Activated naive CD8-positive, alpha-beta T cell treated with anti-CD3 and anti-CD28 coated beads for 36 hours (primary cell): ENCODE measurements at places on chromosomes 1 and 21.

GRCh38 chr1:245099401-245099800, 55.4 kb upstream of the KIF26B start:
- no peak overlapping the region for H3K27ac ChIP-seq
- H3K4me1 ChIP-seq = no peaks in the 10 kb centered on the region
- H3K27me3 ChIP-seq = no peaks in the 10 kb centered on the region

DNA sequence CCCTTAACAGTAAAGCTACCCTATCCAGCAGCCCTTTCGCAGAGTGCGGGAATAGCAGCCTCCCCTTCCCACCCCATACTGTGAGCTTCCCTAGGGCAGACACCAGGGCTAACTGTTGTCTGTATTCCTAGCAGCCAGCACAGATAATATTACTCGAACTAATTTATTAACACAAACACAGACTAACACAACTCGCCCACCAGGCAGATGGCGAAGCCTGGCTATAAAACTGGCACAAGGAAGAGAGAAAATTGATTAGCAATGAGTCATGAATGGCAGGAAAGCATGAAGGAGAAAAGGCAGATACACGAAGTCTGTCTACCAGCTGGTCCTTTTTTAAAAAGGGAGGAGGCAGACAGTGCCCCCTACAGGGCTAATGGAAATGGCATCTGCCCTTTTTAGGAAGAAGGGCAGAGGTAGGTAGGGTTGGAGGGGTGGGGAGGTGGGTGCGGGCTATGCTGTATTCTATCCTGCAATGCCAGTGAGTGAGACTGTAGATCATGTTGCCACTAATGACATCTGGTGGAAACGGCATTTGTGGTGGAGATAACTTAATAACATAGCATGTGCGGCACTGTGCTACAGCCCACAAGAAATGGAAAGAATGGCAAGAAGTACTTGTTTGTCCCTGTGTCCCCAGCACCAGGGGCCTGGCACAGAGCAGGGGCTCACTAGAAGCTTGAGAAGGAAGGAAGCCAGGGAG, 30.6 kb upstream of the CTPS1 start:
- no peak overlapping the region for H3K4me3 ChIP-seq
- peaks cover 32% of the 10 kb centered on the region for H3K27me3 ChIP-seq
- H3K27ac ChIP-seq = no peak overlapping the region
- no peaks in the 10 kb centered on the region for H3K36me3 ChIP-seq
- peaks cover 8% of the 10 kb centered on the region for H3K4me1 ChIP-seq

DNA sequence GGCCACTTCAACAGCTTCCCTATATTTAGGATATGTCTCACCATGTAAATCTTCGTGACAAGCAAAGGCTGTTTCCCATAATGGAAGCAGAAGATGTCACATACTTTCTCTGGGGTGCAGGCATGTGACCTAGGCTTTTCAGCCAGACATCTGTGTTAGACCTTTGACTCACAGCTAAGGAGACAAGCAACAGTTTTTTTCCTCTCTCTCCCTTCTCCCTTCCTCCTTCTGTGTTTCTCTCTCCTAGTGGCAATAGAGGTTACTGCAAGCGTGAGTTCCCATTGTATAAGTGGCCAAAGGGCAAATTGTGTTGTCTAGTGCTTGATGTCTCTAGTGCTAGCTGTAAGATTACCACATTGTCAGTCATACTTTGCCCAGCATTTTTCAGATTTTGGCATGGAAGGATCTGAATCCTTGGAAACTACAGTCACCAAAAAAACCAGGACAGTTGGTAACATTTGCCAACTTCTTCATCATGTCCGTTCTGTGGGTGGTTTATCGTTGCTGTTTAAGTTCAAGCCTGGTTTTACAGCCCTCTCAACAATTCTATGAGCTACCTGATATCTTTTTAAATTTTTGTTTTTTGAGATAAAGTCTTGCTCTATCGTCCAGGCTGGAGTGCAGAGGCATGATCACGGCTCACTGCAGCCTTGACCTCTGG, 44.4 kb upstream of the RABGAP1L start:
- no peak overlapping the region for H3K27ac ChIP-seq
- peak; percentile 4 for DNase-seq
- no peaks in the 10 kb centered on the region for H3K36me3 ChIP-seq
- H3K4me3 ChIP-seq = no peak overlapping the region
- H3K4me1 ChIP-seq = peaks cover 3% of the 10 kb centered on the region
- H3K27me3 ChIP-seq = peaks cover 2% of the 10 kb centered on the region

GRCh38 chr21:24395320-24395923, 1211.9 kb downstream of the MRPL39 start:
- no peak for DNase-seq
- H3K36me3 ChIP-seq = no peaks in the 10 kb centered on the region
- no peaks in the 10 kb centered on the region for H3K4me1 ChIP-seq
- no peak overlapping the region for H3K4me3 ChIP-seq
- H3K27me3 ChIP-seq = peaks cover 5% of the 10 kb centered on the region
- H3K27ac ChIP-seq = no peak overlapping the region

- no peaks in the 10 kb centered on the region for H3K27me3 ChIP-seq
- no peak overlapping the region for H3K4me3 ChIP-seq
- H3K27ac ChIP-seq = no peak overlapping the region
- DNase-seq = no peak
- peaks cover 29% of the 10 kb centered on the region for H3K4me1 ChIP-seq
Observed at GRCh38 chr1:97906567-97907241, 14.1 kb downstream of the DPYD start.

- H3K4me1 ChIP-seq = no peaks in the 10 kb centered on the region
- no peak overlapping the region for H3K4me3 ChIP-seq
- no peaks in the 10 kb centered on the region for H3K36me3 ChIP-seq
- no peaks in the 10 kb centered on the region for H3K27me3 ChIP-seq
- no peak overlapping the region for H3K27ac ChIP-seq
- DNase-seq = no peak
Observed at GRCh38 chr1:56435434-56436262, 143.7 kb downstream of the PLPP3 start.

- H3K27me3 ChIP-seq = no peaks in the 10 kb centered on the region
- H3K36me3 ChIP-seq = peaks cover 2% of the 10 kb centered on the region
- peak; percentile 78 for DNase-seq
- peaks cover 25% of the 10 kb centered on the region for H3K4me1 ChIP-seq
Observed at GRCh38 chr1:205273551-205273982, 45.8 kb downstream of the TMCC2 start.
